ENCODE measurements at places on chromosomes 2 and 18.

DNA sequence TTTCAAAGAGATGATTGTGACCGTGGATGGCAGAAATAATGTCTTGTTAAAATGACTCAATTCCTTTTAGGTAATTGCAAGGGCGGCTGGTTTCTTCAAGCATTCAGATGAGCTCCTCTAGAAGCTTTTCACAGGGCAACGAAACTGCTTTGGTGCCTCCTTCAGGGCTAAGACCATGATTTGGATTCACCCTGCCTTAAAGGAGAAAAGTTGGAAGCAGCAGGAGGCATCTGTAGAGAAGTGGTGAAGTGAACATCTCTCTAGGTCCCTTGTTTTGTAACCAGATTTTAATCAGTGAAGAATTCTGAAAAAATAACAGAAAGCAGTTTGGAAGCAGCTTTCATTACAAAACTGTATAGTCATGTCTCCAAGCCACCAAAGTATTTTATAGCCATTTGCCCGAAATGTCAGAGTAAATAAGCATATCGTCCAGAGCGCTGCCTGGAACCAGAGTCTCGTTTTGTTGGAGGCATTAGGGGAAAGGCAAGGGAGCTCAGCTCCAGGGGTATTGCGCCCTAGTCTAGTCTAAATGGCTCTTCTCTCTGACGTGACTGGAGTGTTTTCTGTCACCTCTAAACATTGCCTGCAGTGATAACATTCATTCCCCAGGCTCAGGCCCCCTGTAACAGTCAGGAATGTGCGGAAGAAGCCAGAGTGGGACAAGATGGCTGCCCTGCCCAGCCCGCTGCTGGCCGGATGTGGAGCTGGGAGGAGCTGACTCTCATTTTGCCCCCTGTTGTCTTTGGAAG lies 57.8 kb upstream of the ITGB6 start:
- DNase-seq = no peak

DNA sequence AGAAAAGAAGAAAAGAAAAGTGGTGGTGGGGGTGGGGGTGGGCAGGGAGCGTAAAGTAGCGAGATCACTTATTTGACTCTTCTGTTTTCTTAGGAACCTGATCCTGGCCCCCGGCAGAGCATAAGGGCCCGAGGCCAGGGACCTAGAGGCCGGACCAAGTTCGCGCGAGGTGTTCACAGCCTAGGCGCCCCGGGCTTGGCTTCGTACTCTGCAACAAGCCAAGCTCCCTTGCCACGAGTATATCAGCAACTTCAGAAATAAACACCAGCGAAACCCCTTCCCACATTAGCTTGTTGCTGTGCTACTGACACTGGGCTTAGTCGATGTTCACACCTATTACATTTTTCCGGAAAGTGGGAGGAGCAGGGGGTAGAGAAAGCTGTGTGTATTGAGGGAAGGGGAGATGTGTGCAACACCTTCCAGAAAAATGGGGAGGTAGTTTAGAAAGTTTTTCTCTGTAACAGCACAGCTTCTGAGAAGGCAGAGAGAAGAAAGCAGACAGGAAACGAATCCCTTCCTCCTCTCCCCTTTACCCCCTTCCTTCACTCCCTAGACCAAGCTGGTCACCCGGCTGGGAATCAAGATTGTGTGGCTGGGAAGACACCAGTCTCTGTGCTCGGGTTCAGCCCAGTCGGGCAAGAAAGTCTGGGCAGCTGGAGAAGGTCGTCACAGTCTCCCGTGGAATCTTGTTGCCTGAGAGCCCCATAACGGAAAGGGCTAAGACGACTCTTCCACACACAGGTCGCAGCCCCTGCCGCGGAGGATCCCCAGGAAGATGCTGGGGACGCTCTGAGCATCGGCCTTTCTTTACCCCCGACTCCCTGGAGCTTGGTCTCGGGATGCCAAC lies 12.0 kb upstream of the SATB2 start:
- DNase-seq = no peak

DNA sequence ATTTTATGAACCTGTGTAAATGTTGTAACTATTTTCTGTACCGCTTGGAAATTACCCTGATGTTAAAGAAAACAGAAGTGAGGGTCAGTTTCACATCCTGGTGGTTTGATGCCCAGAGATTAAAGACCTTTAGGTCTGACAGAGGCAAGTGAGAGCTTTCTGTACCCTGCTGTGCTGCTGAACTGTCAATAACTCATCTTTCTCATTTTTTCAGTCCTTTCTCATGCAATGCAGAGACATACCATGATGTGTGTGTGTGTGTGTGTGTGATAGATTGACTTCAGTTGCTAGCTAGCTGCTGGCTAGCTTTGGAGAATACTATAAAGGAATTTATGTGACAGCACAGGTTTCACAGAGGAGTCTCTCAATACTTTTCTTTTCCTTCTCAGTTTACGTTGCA lies 2025.6 kb upstream of the LRRTM1 start:
- DNase-seq = no peak

GRCh38 chr2:71736986-71737385 lies 283.6 kb downstream of the DYSF start:
- DNase-seq = no peak

DNA sequence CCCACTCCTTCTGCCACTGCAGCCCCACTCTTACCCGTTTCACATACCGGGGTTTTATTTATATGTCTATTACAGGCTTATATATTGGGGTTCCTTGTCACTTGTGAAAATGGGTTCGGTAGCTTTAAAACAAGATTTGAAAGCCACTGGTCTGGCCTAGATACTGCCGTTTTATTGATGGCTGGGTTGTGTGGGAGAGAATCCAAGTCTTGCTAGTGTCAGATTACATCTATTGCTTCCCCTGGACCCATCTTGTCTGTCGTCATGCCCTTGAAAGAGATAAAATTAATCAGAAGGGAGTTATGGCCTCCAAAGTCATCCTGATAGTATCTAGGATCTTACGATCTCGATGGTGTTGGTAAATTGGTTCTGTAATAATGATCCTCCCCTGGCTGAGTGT lies 79.4 kb downstream of the EIPR1 start:
- DNase-seq = no peak

- no peak for DNase-seq
Measured at GRCh38 chr2:199772035-199772976, 78.7 kb downstream of the FTCDNL1 start.

DNA sequence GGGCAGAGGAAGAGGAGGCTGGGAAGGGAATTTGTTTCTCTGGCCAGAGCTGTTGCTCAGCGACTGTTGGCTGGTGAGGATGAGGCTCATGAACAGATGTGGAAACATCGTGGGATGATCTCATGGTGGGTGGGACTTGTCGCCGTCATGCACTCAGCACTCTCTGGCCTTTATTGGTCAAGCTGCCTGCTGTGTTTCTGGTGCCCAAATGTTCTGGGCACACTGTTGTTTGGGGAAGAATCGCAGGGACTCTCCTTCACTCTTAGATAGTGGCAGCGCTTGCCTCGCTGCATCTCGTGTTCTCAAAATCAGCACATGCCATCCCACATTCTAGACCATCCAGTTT lies 145.6 kb downstream of the AGAP1 start:
- DNase-seq = no peak

DNA sequence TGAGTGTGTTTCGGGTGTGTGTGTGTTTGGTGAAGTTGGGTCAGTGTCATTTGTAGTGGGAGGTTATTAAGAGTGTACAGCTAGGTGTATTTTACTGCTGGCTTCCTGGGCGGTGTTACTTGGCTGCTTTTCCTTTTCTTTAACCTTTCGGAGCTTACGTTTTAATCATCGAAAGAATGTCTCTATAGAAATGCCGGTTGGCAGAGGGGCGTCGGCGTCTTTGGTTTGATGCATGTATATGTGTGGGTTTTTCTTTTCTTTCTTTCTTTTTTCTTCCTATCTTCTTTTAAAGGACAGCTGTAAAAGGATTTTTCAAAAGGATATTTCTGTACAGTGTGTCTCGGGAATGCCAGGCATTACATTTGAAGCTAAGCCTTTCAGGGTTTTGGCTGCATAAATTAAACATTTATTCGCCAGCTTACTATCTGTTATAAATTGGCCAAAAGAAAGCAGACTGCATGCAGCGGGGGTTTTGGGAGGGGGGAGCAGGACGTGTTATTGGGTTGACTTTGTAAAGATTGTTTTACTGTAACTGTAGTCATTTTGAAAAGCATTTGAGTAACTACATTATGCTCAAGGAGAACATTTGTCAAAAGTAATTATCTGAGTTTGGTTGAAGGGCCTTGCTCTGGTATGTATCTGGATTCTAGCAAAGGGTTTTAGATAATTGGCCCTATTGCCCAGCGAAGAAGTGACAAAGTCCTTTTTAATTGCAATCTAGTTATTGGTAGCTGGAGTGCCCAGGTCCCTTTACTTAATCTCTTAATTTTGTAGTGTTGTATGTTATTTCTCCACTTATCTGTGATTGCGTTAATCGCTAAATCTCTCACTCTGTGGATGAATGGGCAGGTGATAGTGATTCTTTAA lies 1.6 kb downstream of the ASXL3 start:
- DNase-seq = no peak

DNA sequence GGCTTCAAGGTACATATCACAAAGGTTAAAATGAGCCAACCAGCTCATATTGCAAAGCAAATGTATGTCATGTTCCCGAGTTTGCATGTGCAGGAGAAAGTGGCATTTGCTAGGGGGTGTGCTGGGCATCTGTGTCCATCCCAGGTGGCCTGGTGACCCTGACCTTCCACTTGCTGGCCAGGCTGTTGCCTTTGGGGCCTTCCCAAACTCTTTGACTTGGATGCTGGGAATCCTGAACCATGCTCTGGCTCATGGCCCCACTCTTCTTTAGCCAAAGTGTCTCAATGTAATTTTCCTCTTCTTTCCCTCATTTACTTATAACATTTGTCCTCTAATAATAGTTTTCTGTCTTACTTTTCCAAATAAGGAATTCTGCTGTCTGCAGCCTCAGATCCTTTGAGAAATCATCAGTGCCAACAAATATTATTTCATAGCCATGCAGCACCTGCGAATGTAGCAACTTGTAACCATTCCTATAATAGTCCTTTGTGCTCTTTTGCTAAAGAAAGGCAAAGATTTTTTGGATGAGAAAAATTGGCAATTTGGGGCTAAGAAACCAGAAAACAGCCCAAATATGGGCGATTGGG lies 64.2 kb downstream of the MTCL1 start:
- DNase-seq = no peak

DNA sequence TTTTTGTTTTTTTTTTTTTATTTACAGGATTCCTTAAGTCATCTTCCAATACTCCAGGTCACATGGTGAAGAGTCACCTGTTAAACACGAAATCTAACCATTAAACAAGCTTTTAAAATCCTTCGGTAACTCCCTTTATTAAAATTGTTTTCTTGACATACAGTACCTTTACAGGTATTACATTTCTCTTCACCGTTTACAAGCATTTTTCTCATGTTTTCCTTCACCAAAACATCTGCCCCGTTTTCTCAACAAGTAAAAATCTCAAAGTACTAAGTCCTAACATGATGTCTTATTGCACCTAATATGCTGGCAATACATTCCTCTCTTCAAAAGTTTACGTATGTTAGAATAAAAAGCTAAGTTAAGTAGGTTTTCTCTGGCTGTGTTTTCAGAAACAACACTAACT lies 1.1 kb downstream of the PUM2 start:
- DNase-seq = no peak

DNA sequence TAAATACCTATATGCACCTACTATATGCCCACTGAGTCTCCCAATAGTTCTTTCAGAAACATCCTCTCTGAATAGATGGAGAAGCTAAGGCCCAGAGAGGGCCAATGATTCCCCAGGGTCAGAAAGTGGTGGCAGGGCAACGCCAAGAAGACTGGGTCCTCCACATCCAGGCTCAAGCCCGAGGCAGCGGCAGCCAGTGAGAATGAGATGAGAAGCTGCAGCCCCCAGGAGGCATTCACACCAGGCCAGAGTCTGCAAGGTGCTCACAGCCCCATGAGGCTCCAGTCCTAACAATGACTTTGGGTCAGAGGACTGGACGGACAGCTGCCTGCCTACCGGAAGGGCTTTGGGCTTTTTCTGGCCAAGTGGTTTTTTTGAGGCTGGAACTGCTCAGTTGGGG lies 3.5 kb downstream of the TEX261 start:
- no peak for DNase-seq

- DNase-seq = no peak
Measured at GRCh38 chr2:14231391-14231898, 401.1 kb upstream of the LRATD1 start.

DNA sequence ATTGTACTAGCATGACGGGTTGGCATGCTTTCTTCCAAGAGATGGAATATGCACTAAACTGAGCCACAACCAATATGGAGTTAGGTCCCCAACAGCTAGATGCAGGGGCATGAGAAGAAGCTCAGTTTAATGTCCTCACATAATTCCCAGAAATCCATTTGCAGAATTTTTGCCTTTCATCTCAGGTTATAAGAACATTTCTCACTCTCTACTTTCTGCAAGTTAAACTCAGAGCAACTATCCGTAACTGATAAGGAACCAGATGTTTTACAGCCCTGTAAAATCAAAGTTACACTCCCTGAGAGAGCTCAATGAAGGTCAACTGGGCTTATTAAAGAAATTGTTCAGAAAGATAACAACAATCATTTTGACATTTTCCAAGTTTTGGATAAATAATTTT lies 30.7 kb downstream of the COPS8 start:
- no peak for DNase-seq

DNA sequence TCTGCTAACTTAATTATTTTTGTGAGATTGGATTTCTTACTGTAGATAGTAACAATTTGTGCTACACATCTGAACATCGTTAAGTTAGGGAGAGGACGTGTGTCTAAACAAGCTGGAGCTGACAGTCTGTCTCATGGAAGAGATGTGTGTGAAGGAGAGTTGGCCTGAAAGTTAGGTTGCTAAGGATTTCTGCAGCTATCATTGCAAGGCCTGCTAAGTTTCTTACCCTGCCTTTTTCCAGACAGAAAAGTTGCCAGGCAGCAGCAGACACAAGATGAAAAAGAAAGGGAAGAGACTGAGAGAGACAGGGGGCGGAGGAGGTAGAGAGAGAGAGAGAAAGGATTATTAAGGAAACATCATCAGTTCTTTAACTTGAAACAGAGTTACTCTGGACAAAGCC lies 4.1 kb upstream of the LRP1B start:
- DNase-seq = no peak

- no peak for DNase-seq
Measured at GRCh38 chr2:190740449-190740848, 91.6 kb downstream of the NAB1 start.

GRCh38 chr2:36267194-36267593 lies 88.4 kb upstream of the CRIM1 start:
- no peak for DNase-seq

DNA sequence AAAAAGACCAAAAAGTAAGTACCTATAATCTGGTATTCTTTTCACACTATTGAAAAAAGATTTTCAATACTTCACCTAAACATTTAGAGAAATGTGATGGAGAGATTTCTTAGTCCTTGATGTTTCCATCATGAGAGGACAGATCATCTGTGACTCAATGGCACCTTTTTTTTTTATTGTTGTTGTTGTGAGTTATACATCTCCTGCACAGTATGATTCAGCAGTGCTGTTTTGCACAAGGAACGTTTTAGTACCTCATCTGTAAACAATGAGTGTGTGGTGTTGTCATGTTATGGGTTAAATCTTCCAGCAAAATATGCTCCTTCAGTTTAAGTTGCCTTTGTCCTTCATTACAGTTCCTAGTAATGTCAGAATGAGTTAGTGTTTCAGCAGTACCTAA lies 2.2 kb downstream of the KIAA1328 start:
- DNase-seq = no peak

GRCh38 chr2:100194951-100195350 lies 52.6 kb upstream of the AFF3 start:
- no peak for DNase-seq

All from stimulated activated CD8-positive, alpha-beta memory T cell treated with anti-CD3 and anti-CD28 coated beads, Interleukin-4, amount 100 ng/mL, for 24 hours (primary cell).